ENCODE measurements at places on chromosomes 7 and 10.

DNA sequence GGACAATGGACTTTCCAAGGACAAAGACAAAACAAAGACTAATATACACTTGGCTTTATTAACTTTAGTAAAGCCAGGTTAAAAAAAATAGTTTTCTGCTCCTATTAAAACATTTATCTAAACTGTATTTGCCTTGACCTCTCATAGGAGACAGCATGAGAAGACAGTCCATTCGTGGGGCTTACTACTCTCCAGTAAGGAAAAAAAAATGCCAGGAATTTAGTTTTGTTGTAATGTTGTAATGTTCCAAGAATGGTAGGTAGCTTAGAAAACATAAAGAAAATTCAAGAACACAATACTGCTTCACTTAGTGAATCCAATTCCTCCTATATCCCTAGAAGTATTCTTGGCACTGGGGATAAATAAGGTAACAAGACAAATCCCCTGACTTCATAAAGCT is 81.7 kb downstream of the KMT2C start:
- DNase-seq = no peak

GRCh38 chr7:130008941-130009847 is 42.0 kb downstream of the ZC3HC1 start:
- no peak for DNase-seq

GRCh38 chr10:97028126-97028831 is 157.5 kb downstream of the SLIT1 start:
- DNase-seq = no peak

DNA sequence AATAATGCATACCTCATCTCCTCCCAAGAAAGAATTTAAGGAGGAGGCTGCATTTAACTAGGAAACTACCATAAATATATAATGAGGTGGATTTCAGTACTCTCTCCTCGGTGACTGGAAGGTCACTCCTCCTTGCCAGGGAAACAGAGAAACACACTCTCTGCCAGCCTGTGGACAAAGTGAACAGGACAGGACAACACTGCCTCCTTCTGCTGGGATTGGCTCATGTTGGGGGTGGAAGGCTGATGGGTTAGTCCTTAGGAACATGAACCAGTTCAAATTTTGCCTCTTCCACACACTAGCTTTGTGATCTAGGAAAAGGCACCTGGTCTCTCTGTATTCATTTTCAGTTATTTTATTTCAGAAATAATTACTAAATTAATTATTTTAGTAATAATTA is 50.6 kb upstream of the STEAP4 start:
- DNase-seq = no peak

DNA sequence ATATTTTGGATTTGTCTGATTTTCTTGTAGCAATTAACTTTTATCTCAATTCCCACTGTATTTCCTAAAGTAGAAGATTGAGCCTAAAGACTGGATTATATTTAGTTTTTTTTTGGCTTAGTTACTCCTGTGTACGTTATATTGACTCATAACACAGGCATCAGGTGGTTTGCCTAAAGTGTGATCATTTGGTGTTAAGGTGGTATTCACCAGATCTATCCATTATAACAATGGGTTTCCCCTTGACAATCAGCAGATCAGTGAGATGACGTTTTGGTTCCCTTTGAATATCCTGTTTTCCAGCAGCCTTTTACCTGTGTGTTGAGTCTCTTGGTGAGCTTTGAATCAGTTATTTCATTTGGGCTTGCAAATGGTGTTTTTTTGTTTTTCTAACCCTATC is 18.1 kb downstream of the MAPK8 start:
- no peak for DNase-seq

DNA sequence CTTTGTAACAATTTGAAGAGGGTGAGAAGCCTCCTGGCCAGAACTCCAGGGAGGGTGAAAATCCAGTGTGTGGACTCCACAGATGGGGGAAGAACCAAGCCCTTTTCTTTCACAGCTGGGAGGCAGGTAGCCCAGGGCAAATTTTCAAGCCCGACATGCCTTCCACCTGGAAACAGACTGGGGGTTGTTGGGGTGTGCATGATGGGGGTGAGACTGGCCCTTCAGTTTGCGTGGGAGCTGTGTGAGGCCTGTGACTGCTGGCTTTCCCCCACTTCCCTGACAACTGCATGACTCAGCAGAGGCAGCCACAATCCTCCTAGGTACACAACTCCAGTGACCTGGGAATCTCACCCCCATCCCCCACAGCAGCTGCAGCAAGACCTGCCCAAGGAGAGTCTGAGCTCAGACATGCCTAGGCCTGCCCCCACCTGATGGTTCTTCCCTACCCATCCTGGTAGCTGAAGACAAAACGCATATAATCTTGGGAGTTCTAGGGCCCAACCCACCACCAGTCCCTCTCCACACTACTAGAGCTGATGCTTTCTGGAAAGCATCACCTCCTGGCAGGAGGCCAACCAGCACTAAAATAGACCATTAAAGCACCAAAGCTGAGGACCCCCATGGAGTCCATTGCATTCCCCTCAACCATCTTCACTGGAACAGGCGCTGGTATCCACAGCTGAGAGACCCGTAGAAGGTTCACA is 445.4 kb downstream of the TFEC start:
- DNase-seq = no peak

Measured in central memory CD8-positive, alpha-beta T cell (primary cell).